ENCODE measurements at places on chromosomes 11 and 22.

DNA sequence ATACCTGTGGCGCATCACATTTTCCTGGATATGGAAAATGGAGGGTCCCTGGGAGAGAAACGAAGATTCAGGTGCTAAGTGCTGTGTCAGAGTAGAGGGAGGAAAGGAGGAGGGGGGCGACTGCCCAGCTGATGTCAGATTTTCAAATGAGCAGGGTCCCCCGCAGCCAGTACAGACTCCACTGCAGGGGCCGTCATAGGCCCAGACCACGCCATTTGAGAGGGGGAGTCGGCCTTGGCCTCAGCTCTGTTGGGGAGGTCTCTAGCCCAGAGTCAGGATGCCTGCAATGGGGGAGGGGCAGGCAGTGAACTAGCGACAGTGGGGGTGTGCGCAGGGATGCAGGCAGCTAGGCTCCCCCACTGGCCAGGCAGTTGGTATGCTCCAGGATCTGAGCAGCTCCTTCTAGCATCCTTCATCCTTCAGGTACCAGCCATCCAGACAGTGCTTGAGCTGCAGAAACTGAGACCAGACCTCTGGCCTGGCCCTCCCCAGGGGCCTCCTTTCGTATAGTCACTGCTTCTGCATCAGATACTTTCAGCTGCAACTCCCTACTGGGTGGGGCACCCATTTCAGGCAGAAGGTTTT lies at the start of the genes BSCL2 and GNG3:
Gene BSCL2, minus strand, starts transcription at position 148 of the 585 bp plus-strand sequence. CDS start 229 bp downstream, outside the sequence.
Gene GNG3, plus strand, starts transcription at position 400 of the 585 bp plus-strand sequence. CDS start 620 bp downstream, outside the sequence.
- DNase-seq, result no peak

GRCh38 chr11:20597680-20598484 lies 1.5 kb upstream of the SLC6A5 start:
- DNase-seq, result no peak

DNA sequence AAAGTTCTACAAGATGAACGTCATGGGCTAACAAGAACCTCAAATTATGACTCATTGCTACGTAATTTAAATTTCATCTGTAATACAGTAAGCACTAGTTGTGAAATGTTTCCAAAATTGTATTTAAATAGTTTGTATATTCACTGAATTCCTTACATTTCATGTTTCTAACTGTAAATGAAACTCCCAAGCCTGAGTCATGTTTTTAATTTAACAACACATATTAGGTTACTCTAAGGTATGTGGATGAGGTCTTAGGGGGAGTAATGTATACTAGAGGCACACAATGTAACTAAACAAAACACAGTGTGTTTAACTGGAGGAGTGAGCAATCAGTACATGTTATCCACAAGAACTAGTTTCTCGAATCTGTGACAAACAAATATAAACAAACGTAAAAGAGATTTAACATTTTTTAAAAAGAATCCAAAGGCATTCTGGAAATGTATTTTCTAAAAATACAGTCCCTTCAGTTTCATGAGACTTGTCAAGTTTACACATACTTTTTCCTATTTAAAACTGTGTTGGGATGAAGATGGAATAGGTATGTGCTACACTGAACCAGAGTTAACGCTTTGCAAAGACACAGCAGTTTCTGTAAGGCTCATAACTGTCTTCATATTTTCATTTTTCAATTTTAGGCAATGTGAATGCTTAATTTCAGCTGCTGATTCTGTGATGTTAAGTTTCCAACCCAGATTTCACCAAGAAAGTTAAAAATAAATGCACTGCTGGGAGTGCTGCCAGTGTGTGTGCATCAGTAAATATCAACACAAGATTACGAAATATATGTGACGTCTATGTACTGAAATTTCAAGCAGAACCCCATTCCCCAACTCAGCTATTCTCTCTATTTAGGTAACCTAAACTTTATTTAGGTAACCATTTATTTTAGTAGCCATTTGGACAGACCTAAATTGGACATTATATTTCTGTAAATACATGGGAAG lies 52.6 kb downstream of the PITPNB start:
- DNase-seq, result peak; percentile 93

DNA sequence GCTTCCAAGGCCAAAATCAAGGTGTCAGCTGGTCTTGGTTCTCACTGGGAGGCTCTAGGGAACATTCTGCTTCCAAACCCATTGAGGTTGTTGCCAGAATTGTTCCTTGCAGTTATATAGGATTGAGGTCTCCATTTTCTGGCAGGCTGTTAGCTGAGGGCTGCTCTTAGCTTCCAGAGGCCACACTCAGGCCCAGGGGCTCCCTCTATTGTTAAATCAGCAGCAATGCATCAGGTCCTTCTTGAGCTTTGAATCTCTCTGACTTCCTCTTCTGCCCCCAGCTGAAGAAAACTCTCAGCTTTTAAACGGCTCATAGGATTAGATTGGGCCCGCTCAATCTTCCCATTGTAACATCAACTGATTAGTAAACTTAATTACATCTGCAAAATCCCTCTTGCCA lies 39.3 kb upstream of the BSX start:
- DNase-seq, result peak; percentile 66

GRCh38 chr11:70482529-70482917 lies 84.2 kb downstream of the CTTN start:
- peak; percentile 11 for DNase-seq

DNA sequence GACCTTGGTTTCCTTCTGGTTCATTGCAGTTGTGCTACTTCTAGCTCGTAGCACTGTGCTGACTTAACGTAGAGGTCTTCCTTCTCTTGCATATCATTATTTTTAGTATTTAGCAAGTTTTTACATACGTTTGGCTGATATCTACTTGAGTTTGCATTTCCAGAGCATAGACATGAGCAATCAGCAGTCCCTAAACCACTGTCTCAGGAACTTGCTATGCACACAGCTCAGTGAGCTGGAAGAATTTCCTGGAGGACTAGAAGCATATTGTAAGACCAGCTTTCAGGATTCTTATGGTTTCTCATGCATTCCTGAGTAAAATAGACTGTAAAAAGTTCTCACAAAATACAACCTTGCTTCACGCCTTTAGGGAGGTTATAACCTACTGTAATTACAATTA lies 226.7 kb upstream of the PDGFD start:
- DNase-seq, result peak; percentile 9

GRCh38 chr11:44475114-44475686 lies 90.3 kb upstream of the CD82 start:
- DNase-seq, result no peak

- DNase-seq, result no peak
These were observed 354.7 kb upstream of the NARS2 start for GRCh38 chr11:78929207-78929905.

DNA sequence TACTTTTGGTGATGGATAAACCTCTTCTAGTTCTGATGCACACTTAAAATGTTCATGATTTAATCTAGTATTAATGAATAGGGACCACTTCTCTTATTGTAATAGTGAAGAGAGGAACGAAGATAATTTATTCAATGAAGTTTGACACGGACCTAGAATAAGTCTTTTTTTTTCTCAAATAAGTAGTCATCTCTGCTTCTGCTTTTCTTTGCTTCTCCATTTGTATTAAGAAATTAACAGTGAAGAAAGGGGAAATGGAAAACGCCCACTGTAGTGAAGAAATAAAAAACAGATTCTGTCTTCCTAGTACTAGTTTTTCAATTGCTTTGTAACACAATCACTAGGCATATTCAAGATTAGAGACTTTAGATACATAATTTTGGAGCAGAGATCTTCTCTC lies 73.0 kb downstream of the CD44 start:
- no peak for DNase-seq

- DNase-seq, result no peak
These were observed 2.7 kb upstream of the LDHAL6A start for GRCh38 chr11:18452927-18453326.

DNA sequence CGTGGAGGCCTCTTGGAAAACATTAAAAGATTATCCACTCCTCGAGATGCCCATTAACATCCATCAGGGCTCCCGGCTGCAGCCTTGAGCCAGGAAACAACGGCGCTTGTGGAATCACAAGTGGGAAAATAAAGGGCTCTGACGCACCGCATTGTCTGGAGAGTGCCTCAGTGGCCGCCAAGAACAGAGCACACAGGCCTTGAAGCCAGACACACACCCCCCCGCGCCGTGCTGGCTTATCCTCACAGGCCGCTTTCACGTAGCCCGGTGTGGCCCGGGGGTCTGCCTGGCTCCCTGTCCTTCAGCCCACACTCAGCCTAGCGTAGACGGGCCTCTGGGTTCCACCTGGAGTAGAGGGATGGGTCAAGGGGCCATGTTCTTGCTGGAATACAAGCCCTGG lies 1020.5 kb downstream of the BRD1 start:
- DNase-seq, result no peak

- DNase-seq, result peak; percentile 36
These were observed 77.0 kb upstream of the DDI1 start for GRCh38 chr11:103959279-103959942.

GRCh38 chr11:95364324-95365295 lies 133.6 kb upstream of the SESN3 start:
- DNase-seq, result peak; percentile 34

- peak; percentile 73 for DNase-seq
These were observed 56.2 kb downstream of the KCNJ4 start for GRCh38 chr22:38398609-38399461.

DNA sequence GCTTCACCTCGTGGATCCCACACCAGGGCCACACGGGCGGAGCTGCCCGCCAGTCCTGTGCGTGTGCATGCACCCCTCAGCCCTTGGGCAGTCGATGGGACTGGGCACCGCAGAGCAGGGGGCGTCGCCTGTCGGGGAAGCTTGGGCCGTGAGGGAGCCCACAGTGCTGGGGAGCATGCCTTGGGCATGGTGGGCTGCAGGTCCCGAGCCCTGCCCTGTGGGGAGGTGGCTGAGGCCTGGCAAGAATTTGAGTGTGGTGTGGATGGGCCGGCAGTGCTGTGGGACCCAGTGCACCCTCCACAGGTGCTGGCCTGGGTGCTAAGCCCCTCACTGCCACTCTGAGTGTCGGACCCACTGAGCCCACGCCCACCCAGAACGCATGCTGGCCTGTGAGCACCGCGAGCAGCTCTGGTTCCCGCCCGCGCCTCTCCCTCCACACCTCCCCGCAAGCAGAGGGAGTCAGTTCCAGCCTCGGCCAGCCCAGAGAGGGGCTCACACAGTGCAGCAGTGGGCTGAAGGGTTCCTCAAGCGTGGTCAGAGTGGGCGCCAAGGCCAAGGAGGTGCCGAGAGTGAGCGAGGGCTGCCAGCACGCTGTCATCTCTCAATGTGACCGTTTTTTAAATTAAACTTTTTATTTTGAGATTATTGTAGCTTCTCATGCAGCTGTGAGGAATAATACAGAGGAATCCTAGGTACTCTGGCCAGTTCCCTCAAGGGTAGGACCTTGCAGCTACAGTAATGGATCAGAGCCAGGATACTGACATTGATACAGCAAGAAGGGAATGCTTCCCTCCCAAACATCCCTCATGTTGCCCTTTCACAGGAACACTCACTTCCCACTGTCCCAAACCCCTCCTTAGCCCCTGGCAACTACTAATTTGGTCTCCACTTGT lies 127.7 kb downstream of the CRYBB2 start:
- DNase-seq, result peak; percentile 30

DNA sequence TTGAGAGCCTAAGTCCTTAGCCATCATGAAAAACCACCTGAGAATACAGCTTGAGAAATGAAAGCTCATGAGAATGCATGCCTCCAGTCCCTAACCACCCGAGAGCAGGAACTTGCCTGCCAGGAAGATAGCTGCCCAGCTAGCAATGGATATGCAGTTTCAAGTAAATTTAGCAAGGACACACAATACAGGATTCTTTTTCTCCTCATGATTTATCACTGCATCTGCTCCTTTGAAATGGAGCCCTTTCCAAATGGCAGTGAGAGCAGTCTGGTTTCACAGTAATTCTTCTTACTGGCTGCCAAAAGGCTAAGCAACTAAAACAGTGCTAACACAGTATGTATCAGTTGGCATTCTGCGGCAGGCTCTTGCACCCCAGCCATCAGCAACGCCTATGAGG lies 109.9 kb downstream of the MICAL3 start:
- no peak for DNase-seq

DNA sequence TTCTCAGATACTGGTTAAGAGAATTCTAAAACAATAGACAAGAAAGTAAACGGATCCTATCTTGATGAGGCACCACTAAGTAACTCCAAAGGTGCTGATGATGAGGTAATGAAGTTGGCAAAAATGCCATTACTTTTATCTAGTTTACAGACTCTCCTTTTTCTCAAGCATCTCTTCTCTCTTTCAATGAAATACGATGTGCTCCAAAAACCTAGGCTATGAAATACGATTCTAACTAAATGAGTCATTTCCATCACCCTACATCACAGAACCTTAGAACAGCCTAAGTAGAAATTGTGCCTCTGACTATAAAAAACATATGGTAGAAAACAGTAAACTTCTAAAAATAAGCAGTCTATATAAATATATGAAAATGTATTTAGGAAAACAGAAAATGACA lies 58.9 kb upstream of the ARHGAP32 start:
- peak; percentile 32 for DNase-seq

DNA sequence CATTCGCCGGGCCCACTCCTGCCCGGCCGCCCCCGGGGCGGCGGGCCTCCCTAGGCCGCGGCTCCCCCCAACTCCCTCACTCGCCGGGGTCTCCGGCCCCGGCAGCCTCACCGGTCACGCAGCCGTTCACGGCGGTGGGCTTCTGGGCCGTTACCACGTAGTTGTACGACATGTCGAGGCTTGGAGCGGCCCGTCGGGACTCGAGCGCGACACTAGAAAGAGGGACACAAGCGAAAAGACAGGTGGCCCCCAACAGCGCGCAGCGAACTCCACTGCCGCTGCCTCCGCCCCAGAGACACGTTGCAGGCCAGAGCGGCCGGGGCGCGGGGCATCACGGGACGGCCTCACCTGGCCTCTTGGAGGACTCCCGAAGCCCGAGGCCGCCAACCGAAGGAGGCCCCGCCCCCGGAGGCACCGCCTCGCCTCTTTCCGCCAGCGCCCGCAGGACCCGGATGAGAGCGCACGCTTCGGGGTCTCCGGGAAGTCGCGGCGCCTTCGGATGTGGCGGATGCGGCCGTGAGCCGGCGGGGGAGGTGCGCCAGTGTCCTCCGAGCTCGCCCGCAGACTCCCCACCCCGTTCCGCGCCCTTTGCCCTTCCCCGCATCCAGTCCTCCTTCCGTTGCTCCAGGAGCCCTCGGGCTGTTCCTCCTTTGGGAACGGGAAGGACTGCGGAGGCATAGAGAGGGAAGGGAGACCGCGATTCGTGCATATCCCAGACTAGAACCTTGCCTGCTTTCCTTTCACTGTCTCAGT lies at the start of the genes DDB1 and TKFC:
Gene DDB1, minus strand, starts transcription at position 309 of the 753 bp plus-strand sequence. Its CDS starts 137 bp downstream, at position 172.
Gene TKFC, plus strand, starts transcription at position 432 of the 753 bp plus-strand sequence. CDS start 1,501 bp downstream, outside the sequence.
- peak; percentile 90 for DNase-seq

DNA sequence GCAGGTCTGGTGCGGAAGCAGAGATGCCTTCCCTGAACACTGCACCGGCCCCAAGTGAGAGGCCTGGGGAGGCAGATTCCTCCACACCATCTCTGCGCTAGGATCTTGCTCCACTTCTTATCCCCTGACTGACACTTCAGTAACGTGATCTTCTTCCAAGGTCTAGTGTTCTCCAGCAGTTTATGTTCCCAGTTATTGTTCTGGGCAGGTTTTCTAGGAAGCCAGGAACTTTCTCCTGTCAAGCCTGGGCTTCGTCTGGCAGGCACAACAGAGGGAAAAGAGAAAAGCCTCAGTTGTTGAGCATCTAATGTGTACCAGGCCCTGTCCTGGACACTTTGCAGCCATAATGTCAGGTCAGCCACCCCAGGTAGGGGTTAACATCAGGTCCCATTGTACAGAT lies 10.5 kb downstream of the CD82 start:
- DNase-seq, result no peak

GRCh38 chr11:126231725-126232459 lies 20.3 kb downstream of the FAM118B start:
- peak; percentile 92 for DNase-seq

All from fibroblast of pulmonary artery (primary cell).